ENCODE measurements at places on chromosomes 16 and 17.

- DNase-seq, result no peak
These were observed 21.9 kb downstream of the STH start for GRCh38 chr17:46020998-46021397.

DNA sequence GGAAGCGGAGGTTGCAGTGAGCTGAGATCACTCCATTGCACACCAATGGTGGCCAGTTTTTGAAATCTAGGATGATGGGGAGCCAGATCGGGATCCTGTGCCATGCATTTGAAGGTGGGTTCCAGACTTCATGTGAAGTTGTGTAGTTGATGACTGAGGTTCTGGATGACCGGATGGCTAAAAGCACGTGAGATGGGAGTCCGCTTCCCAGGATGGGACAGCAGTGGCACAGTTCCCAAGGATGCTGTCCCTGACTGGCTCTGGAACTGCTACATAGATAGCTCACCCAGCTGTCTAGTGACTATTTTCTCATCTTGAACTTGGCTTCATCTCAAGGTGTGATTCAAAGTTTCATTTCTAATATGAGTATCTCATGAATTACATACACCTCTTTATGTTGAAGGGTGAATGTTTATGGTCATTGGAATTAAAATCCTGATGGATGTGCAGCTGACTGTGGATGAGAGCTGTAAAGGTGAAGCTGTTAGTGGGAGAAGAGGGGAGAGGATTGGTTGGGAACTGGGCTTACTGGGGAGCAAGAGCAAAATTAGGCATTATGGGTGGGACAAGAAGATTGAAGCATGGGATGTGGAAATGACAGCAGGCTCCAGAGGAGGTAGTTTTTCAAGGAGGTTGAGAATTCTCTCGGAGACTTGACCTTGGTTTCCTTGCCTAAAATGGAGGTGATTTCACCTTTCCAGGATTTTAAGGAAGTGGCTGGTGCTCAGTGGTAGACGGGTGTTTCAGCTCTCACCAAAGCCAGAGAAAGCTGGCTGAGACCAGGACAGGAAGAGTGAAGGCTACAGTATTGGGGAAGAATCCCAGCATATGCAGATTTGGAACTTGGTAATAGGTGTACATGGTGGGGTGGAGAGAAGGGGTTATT lies 8.2 kb downstream of the TUFM start:
- DNase-seq, result no peak

GRCh38 chr17:32689348-32689747 lies 187.6 kb downstream of the MYO1D start:
- no peak for DNase-seq

- no peak for DNase-seq
These were observed 30.0 kb downstream of the SRCIN1 start for GRCh38 chr17:38575781-38576180.

GRCh38 chr17:27666831-27667560 lies 36.0 kb downstream of the LGALS9 start:
- no peak for DNase-seq

GRCh38 chr17:19303367-19303776 lies 59.2 kb downstream of the B9D1 start:
- DNase-seq, result no peak

DNA sequence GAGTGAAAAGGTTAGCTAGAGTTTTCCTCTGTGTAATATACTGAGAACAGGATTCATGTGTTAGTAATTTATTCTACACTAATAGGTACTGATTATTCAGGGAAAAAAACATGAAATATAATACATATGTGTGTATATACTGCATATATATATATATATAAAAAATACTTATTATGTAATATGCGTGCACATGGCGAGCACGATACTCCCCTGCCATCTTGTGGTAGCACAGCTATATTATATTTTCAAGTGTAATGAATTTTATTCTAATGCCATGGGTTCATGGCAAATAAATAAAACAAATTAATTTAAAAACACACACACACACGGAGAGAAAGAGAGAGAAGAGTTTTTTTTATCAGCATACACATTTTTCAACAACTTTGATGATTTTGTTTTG lies 460.6 kb downstream of the KCNJ2 start:
- no peak for DNase-seq

- DNase-seq, result no peak
These were observed 252.9 kb upstream of the XYLT1 start for GRCh38 chr16:17723531-17724134.

DNA sequence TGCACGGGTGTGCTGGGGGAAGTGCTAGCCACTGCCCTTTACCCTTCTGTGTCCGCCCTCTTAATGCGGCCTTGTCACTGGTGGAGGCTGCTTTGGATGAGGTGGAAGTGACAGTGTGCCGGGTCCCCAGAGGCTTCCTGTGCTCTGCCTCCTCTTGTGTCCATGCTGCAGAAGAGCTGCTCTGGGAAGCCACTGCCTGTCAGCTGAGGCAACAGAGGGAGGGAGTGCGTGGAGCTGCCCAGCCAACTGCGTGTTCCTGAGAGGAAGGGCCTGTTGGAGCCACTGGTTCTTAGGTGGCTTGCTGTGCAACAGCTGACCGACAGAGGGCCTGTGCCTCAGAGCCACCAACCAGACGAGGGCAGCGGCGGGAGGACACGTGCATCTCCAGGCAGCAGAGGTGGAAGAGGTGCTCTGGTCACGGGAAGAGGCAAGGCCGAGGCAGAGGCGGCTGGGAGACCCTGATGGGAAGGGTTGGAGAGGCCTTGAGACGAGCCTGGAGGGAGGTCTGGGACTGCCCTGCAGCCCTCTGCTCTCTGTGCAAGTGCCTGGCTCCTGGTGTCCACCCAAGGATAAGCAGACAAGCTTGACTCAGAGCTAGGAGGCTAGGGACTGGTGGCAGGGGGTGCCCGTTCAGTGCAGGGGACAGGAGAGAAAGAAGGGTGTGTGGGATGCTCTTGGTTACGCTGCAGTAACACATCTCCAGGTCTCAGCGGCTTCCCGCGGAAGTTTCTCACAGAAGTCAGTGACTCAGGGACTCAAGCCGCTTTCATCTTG lies 25.4 kb downstream of the B9D1 start:
- no peak for DNase-seq

- no peak for DNase-seq
These were observed 11.5 kb upstream of the RAB5C start for GRCh38 chr17:42166196-42166763.

GRCh38 chr16:88672776-88673175 lies 9.9 kb upstream of the MVD start:
- DNase-seq, result no peak

GRCh38 chr17:7823581-7824001 lies 10.4 kb upstream of the KDM6B start:
- no peak for DNase-seq

- no peak for DNase-seq
These were observed 336.1 kb upstream of the TBX2 start for GRCh38 chr17:61063528-61063927.

Data from stimulated activated CD8-positive, alpha-beta memory T cell treated with anti-CD3 and anti-CD28 coated beads, Interleukin-4, amount 100 ng/mL, for 24 hours (primary cell).